ENCODE measurements at places on chromosomes 16 and 17.

DNA sequence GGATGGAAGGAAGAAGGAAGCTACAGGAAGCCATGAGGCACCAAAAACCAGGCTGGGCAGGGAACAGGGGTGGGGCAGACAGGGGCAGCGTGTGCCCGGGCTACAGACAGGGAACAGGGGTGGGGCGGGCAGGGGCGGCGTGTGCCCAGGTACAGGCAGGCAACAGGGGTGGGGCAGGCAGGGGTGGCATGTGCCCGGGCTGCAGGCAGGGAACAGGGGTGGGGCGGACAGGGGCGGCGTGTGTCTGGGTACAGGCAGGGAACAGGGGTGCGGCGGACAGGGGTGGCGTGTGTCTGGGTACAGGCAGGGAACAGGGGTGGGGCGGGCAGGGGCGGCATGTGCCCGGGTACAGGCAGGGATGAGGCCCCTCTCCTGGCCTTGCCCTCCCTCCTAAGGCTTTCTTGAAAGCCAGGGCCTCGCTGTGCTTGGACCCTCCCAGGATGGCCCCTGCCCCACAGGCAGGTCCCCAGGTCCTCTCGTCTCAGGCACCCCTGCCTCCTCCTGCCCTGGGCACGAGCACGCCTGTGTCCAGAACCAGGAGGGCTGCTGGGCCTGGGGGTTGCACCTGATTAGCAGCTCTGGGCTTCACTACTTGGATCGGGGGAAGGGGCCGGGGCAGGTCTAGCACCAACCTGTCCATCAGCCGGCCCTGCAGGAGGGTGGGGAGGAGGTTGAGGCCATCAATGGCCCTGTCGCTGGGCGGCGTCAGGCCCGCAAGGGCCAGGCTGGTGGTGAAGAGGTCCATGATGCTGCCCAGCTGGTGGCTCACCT is 14.5 kb upstream of the APRT start:
- no peak for DNase-seq

- peak; percentile 57 for DNase-seq
These were observed 27.4 kb downstream of the EMP2 start for GRCh38 chr16:10552998-10553491.

- no peak for DNase-seq
These were observed 87.5 kb upstream of the SOX9 start for GRCh38 chr17:72033334-72033733.

- DNase-seq: no peak
These were observed 4.5 kb downstream of the OR1F1 start for GRCh38 chr16:3192476-3193019.

DNA sequence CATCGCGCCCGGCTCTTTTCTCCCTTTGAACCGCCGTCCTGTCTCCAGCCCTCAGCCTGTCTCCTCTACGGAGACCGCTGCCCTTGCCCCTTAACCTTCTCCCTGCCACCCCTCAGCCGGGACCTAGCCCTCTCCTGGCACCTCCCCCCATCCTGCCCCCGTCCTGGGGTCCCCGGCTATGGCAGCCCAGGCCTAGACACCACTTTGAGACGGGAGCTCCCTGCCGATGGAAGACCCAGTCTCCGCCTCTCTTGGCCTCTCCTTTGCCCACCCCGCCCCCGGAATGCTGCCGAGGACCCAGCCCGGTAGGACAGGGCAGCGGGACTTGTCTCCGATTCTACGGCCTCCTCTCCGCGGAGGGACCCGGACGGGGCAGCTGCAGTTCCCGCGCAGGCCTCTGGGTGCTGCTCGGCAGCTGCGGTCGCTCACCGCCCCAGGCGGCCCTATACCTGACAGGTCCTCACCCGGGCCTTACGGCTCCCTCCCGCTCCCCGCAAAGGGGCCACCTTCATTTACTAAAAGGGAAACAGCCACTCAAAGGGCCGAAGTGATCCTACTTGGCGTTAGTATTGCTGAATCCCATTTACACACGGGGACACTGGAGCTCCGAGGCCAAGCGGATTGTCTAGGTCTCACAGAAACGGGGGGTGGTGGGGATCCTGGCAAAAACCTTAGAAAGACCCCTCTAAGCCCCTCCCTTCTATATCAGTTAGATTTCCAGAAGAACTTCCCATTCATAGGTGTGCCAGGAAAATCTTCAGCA is 32.6 kb upstream of the TAC4 start:
- DNase-seq: peak; percentile 52

DNA sequence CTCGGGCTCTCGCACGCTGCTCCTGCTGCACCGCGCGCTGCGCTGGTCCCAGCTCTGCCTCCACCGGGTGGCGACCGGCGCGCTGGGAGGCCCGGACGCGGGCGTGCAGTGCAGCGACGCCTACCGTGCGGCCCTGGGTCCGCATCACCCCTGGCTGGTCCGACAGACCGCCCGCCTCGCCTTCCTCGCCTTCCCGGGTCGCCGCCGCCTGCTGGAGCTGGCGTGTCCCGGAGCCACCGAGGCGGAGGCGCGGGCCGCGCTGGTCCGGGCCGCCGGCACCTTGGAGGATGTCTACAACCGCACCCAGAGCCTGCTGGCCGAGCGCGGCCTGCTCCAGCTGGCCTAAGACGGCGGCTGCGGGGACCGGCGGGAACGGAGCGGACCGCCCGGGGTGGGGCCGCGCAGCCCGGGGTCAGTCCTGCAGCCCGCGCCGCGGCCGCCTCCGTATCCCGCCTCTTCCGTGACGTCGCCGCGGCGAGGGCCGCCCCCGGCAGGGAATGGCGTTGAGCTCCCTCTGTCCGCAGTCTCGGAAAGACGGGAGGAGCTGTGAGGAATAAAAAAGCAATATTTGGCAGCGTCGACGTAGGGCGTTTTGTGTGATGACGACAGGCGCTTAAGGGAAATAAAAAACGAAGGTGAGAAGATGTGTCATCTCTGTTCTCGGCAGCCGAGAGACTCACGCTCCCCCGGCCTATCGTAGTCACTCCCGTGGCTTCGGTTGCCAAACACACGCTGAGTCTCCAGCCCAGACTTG is 1.4 kb downstream of the GLTPD2 start:
- peak; percentile 76 for DNase-seq

- DNase-seq: no peak
These were observed 179.3 kb downstream of the FOXL1 start for GRCh38 chr16:86757704-86758040.

DNA sequence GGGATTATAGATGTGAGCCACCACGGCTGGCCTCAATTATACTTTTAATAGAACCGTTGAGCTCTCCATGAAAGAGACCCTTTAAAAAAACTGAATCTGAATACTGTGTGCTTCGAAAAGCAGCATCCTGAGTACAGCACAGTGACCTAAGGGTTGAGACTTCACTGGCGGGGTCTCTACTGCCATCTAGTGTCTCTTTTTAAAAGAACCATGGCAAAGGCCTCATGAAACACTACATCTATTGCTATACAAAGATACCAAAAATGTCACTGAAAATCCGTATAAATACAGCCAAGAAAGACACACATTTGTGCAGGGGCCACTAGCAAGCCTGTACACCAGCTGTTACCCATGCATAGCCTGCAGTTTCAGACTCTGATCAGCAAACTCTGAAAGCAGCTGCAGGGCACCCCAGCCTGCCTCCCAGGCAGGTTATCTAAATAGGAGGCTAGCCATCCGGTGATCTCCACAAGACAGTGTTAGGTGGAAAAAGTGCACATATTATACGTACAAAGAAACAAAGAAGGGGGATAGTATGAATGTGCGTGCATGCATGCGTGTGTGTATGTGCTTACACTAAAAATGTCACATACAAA is 35.3 kb downstream of the NPLOC4 start:
- no peak for DNase-seq

DNA sequence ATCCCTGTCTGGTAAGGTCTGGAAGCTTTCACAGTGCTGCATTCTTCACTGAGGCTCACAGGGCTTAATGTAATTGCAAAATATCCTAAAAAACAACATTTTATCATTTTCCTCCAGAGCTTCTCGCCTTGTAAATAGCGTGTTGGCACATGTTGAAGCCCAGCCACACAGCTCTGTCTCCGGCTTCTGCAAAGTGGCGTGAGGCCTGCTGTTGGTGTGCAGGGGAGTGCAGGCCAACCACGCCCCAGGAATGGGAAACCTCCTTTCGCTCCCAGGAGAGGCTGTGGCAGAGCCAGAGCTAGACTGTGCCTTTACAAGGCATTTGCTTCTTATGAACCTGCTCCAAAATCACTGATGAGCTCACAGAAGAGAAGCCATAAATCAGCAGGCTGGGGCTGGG is 248.2 kb upstream of the MAF start:
- no peak for DNase-seq

DNA sequence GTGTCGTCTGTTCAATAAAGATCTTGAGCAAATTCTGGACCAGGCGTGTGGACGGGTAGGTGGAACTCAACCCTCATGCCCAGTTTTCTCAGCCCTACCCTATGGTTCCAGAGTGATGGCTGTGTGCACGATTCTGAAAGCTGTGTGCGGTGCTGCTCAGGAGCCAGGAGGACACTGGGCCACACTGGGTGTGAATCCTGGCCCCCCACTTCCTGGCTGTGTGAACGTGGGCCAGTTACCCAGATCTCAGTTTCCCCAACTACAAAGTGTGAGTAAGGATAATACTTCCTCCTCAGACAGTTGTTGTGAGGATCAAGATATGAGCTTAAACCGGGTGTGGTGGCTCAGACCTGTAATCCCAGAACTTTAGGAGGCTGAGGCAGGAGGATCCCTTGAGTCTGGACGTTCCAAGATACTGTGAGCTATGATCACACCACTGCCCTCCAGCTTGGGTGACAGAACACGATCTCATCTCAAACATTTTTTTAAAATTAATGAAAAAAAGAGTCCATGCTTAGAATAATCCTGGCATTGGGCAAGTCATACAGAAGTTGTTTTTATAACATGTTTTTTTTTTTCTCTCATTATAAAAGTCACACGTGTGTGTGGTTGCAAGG is 14.7 kb upstream of the MPRIP start:
- no peak for DNase-seq

DNA sequence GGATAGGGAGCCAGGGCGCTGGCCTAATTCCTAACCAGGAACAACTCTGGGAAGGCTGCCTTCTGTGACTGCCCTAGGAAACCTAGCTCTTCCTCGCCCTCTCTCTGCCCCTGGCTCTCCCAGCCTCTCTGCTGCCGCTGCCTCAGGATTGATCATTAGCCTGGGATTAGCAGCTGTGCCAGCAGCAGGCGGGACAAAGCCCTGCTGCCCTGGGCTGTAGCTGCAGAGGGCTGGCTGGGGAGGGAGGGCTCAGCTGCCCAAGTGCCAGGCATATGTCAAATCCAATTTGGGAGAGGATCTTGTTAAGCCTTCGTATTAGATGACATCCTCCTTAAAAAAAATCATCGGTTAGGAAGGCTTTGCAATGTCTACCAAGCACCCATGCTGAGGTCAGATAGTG is 144.8 kb upstream of the CCL2 start:
- no peak for DNase-seq

DNA sequence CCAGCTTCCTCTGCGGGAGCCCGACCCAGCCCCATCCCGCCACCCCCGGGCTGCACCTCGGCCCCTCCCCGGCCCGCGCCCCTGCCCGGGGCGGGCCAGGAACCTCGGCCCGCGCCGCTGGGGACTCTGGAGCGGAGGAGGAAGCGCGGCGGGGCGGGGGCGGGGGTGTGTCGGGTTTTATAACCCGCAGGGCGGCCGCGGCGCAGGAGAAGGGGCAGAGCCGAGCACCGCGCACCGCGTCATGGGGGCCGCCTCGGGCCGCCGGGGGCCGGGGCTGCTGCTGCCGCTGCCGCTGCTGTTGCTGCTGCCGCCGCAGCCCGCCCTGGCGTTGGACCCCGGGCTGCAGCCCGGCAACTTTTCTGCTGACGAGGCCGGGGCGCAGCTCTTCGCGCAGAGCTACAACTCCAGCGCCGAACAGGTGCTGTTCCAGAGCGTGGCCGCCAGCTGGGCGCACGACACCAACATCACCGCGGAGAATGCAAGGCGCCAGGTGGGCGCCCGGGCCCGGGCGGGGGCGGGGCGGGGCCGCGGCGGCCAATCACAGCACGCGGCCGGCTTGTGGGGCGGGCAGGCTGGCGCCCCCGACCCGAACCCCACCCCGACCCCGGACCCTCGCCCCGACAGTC is at the start of gene ACE:
TSS of gene ACE (plus strand) at position 208 of the 626 bp plus-strand sequence. CDS start at position 242, 34 bp downstream.
- peak; percentile 30 for DNase-seq

DNA sequence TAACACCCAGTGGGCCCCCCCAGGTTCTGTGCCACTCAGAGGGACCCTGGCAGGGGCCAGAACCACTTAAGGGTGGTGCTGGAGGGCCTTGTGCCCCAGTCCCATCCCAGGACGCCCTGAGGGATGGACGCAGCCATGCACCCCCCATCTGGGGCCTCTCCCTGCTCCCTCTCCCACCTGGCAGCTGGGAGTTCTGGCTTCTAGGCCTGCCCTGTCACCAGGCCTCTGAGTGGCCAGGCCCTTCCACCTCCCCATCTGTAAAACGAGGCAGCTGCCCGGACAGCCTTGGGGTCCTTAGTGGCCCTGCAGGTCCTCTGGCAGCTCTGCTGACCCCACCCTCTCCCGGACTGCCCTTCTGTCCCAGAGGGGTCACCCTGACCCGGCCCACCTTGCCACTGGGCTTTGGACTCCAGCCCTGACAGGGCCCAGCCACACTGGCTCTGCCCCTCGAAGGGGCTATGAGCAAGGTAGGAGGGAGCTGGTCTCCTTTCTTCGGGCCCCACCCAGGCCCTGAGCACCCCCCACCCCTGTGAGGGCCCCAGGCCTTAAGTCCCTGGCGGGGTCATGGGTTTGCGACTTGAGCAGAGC is 12.3 kb downstream of the PAM16 start:
- no peak for DNase-seq

- no peak for DNase-seq
These were observed 2.8 kb downstream of the TMEM94 start for GRCh38 chr17:75459246-75459589.

- DNase-seq: no peak
These were observed 201.9 kb upstream of the CDH11 start for GRCh38 chr16:65323655-65324237.

- DNase-seq: no peak
These were observed 44.3 kb upstream of the HELZ start for GRCh38 chr17:67289181-67289876.
